ENCODE measurements at places on chromosomes 7 and 10. TPM values are rescaled to one million over a fixed set of nuclear protein-coding genes. Genes with fewer than 3 reads are reported as not detected.
A peak's percentile ranks its signal among the peaks of the same experiment; 100 is the strongest.

DNA sequence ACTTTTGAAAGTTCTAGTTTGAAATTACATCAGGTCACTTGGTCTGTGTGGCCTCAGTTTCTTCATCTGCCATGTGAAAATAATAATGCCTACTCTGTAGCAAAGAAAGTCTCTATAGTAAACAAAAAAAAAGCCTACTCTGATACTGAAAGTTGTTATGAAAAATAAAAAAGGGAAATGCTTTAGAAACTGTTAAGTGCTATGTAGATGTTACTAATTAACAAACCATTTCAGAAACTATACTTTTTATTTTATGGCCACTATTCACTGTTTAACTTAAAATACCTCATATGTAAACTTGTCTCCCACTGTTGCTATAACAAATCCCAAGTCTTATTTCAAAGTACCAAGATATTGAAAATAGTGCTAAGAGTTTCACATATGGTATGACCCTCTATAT is 50.6 kb downstream of the CFTR start:
- H3K4me3 ChIP-seq: no peak overlapping the region
- H3K4me1 ChIP-seq: no peaks in the 10 kb centered on the region

DNA sequence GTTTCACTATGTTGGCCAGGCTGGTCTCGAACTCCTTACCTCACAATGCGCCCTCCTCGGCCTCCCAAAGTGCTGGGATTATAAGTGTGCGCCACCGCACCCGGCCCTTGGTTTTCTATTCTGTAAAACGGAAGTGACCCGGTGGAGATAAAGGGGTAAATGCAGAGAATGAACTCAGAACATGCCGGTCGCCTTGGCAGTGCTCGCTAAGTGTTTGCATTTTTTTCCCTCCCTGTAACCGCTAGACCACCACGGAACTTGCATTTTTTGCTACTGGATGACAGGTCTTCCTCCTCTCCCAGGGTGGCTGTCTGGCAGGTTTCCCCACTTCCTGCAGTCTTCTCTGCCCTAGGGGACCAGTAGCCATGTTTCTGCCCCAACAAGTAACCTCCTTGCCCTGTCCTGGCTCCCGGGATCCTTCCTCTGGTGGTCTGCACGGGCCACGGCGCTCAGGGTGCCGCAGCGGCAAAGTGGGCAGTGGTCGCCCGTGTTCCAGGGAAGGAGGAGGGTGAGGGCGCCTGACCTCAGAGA is 18.8 kb upstream of the GNA12 start:
- H3K4me1 ChIP-seq: peaks cover 23% of the 10 kb centered on the region
- no peaks in the 10 kb centered on the region for H3K36me3 ChIP-seq
- H3K4me3 ChIP-seq: peak overlapping the region; percentile 54
- H3K27me3 ChIP-seq: no peaks in the 10 kb centered on the region
- peak overlapping the region; percentile 97 for H3K27ac ChIP-seq

DNA sequence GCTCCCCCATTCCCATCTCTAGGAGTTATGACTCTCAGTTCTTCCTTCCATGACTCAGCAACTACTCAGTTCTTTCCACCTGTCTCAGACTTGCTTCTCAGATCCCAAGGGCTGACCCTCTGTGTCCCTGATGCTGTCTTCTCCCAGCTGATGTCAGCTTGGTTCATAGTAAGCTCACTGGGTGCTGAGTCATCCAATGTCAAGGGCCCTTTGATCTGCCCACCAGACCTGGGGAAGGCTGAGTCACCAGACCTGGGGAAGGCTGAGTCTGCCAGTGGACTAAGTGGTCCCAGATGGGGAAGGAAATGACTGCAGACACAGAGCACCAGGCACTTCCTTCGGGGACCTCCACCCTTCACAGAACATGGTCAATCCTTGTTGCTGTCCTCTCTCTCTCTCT is 76.1 kb upstream of the ZEB1 start:
- H3K27ac ChIP-seq: peak overlapping the region; percentile 59
- no peaks in the 10 kb centered on the region for H3K27me3 ChIP-seq
- peaks cover 15% of the 10 kb centered on the region for H3K4me1 ChIP-seq
- H3K4me3 ChIP-seq: no peak overlapping the region
- DNase-seq: peak; percentile 79
- no peaks in the 10 kb centered on the region for H3K36me3 ChIP-seq

DNA sequence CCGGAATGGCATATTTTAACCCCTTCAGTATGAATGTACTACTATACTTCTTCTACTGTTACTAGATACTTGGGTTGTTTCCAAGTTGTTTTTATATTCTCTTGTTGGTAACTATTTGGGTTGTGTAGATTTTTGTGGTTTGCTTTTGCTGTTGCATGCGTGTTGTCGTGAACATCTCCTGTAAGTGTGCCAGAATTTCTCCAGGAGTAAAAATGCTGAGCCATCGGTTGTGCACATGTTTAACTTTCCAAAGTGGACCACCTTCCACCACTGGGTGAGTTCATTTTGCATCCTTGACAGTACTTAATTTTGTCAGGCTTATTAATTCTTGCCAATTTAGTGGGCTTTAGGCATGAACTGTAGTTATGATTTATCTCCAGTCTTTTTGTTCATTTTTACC is 47.9 kb downstream of the CSGALNACT2 start:
- H3K4me3 ChIP-seq: no peak overlapping the region
- no peaks in the 10 kb centered on the region for H3K27me3 ChIP-seq
- H3K4me1 ChIP-seq: no peaks in the 10 kb centered on the region
- no peaks in the 10 kb centered on the region for H3K36me3 ChIP-seq

OGDHL gene
- total RNA-seq: 2.6 TPM

Measured in PC-3 (cell line).